ENCODE measurements at places on chromosomes 13 and 19. TPM values are rescaled to one million over a fixed set of nuclear protein-coding genes. Genes with fewer than 3 reads are reported as not detected.

The KIR3DL2 gene
- not detected for polyA plus RNA-seq

The GATAD2A gene
- polyA plus RNA-seq, result 13.9 TPM

The SLC1A5 gene
- polyA plus RNA-seq, result 393 TPM

The ZNF77 gene
- 1.2 TPM for polyA plus RNA-seq

The GTF2F2 gene
- polyA plus RNA-seq, result 26.4 TPM
